Panc1 (cell line): ENCODE measurements at places on chromosomes 3 and 15. TPM values are rescaled to one million over a fixed set of nuclear protein-coding genes. Genes with fewer than 3 reads are reported as not detected.

GRCh38 chr3:36447061-36447460 is 66.8 kb downstream of the STAC start:
- no peak for DNase-seq

GRCh38 chr3:126211569-126211968 is 31.2 kb upstream of the ALDH1L1 start:
- no peak for DNase-seq

- no peak for DNase-seq
Measured at GRCh38 chr15:73593304-73594074, 39.7 kb downstream of the NPTN start.

Gene CATSPER2
- total RNA-seq, result 3.5 TPM

GRCh38 chr3:94172695-94173310 is 109.9 kb downstream of the NSUN3 start:
- no peak for DNase-seq

- no peak for DNase-seq
Measured at GRCh38 chr3:131546441-131546840, 43.7 kb upstream of the MRPL3 start.

Gene ITGB5
- total RNA-seq, result 446 TPM

DNA sequence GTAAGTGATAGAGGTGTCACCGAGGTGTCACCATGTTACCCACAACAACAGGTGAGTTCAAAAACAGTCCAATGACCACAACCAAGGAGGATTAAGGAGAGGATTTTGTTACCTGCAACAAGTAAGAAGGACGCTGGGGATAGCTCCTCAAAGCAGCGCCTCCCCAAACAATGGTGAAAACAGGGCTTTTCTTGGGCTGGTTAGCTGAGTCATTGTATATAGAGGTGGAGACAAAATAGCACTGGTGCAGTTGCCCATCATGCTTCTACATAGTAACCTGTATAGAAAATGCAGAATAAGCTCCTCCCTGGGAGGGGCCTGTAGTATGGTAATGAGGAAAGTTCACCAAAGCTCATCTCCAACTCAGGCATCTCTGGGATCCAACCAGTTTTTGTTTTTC is 116.9 kb upstream of the EIF1B start:
- no peak for DNase-seq

Gene SAMMSON
- total RNA-seq, result not detected

Gene YEATS2
- 33.8 TPM for total RNA-seq

- DNase-seq, result no peak
Measured at GRCh38 chr15:70257573-70258248, 160.0 kb upstream of the TLE3 start.

DNA sequence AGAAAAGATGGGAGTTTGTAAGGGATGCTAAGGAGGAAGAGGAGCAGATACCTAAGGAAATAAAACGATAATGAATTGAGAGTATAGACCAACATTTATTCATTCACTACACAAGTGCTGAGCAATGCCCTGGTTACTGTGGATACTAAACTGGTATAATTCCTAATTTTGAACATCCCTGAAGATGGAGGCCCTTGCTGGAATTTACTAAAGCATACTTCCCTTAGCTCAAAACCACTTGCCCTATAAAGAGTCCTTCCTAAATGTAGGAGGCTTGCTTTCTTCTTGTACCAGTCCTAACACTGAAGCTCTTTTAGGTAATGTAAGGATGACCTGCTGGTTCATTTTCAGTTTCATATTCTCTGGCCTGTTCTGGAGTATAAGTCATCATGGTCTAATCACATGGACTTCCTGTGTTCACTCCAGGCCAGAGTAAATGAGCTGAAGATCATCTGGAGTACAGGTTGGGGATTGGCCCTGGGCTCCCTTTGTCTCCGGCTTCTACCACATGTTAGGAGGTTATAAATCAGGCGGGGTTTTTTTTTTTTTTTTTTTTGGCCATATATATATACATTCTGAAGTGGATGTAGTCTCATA is 40.1 kb upstream of the MTMR10 start:
- DNase-seq, result no peak

- no peak for DNase-seq
Measured at GRCh38 chr3:72009851-72010443, 225.0 kb upstream of the PROK2 start.

Gene SMAD6
- total RNA-seq, result 45.9 TPM

DNA sequence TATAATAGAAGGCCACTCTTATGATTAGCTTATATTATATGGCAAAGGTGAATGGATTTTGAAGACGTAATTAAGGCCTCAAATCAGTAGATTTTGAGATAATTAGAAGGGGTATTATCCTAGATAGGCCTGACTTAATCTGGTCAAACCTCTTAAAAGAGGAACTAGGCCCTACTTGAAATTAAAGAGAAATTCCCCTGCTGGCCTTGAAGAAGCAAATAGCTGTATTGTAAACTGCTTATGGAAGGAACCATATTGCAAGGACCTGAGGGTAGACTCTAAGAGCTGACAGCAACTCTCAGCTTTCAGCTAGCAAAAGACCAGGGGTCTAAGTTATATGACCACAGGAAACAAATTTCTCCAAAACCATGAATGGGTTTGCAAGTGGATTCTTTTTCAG is 219.0 kb upstream of the ONECUT1 start:
- no peak for DNase-seq

DNA sequence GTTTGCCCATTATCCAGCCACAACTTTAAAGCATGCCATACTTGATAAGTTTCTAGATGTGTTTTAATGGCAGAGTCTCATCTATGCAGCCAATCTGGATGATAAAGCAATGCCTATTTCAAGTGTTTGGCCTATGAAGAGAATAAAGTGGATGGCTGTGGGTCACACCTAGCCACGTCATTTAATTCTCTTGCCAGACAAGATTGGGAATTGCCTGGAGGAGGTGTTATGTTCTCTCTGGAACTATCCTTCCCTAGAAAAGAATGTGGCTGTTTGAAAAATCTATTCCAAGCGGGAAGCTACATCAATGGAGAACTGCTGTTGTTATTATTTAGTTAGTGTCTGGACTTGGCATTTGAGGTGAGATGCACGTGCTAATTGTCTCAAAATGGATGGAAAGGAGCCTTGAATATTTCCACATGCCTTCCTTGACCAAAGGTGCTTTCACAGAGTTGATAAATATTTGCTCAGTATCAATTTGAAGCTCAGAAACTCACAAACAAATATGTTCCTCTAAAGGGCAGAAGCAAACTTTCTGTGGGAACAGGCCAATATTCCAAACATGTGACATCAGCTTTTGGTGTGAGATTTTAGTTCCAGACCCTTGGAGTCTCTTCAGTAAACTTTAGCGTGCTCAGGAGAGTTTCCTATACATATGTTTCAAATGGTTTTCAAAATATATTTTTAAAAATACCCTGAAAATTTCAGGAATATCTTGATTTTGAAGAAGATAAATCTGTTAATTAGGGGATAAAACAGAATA is 510.6 kb upstream of the SGO1 start:
- DNase-seq, result no peak

- peak; percentile 32 for DNase-seq
Measured at GRCh38 chr3:123328851-123329635, 119.8 kb downstream of the ADCY5 start.

Gene ZMAT3
- 14.6 TPM for total RNA-seq

DNA sequence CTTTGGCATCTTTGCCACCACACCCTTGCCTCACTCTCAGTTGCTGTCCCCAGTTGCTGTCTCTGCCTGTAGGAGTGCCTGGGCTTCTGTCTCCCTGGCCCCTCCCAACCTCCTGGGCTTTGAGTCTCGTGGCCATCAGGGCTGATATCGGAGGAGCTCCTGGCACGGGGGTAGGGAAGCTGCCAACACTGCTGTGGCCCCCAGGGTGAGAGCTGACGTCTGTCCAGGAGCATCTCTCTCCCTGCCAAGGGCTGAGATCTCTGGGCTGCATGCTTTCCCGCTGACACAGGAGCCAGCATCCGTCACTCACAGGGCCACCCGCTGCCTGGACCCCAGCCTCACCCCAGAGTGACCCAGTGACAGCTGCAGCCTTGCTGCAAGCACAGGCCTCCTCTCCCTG is 47.4 kb downstream of the EXOG start:
- no peak for DNase-seq

GRCh38 chr3:52406231-52406661 is 38.7 kb downstream of the SEMA3G start:
- no peak for DNase-seq

Gene RCCD1
- 23.6 TPM for total RNA-seq

GRCh38 chr3:160132226-160132625 is 93.0 kb upstream of the C3orf80 start:
- DNase-seq, result no peak

- no peak for DNase-seq
Measured at GRCh38 chr3:152295344-152295743, 26.6 kb downstream of the MBNL1 start.

DNA sequence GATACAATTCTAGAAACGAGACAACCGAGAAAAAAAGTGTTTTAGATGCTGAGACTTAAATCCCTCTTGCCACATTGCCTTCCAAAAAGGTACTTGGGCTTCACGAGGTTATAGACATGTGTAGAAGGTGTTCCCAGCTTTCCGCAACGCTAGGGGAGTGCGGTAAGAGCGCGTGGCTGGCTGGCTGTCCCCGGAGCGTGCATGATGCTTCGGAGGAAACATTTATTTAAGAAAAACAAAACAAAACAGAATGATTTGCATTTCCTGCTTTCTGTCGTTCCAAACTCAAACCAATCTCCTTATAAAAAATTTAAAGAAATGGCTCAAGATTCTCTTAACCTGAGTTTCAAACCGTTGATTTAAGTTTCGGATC is 841 bp downstream of the SLC6A20 start:
- DNase-seq, result no peak

Gene LSMEM2
- not detected for total RNA-seq

Gene CACNA2D2
- total RNA-seq, result 0.59 TPM

GRCh38 chr3:55668359-55668758 is 181.3 kb upstream of the WNT5A start:
- no peak for DNase-seq

Gene IMPG2
- 0.10 TPM for total RNA-seq
